ENCODE measurements at places on chromosomes 5 and 9. TPM values are rescaled to one million over a fixed set of nuclear protein-coding genes. Genes with fewer than 3 reads are reported as not detected.

Gene CTNND2
- polyA plus RNA-seq: not detected

Gene PLPP7
- 1.7 TPM for polyA plus RNA-seq

Gene PCSK1
- not detected for polyA plus RNA-seq

Gene SPATA31C1
- polyA plus RNA-seq: not detected

Gene CDX1
- polyA plus RNA-seq: not detected

Gene COL27A1
- polyA plus RNA-seq: not detected

Gene TNFSF8
- polyA plus RNA-seq: 3.5 TPM

Gene C9
- not detected for polyA plus RNA-seq

Gene PGM5
- not detected for polyA plus RNA-seq

Gene XPA
- polyA plus RNA-seq: 33.6 TPM

Gene TMEM252
- not detected for polyA plus RNA-seq

Gene CNTLN
- polyA plus RNA-seq: 0.28 TPM

Gene SH2D3C
- polyA plus RNA-seq: 76.1 TPM

Gene AGGF1
- 30.8 TPM for polyA plus RNA-seq

Gene GPX3
- 2.8 TPM for polyA plus RNA-seq

Gene SLC22A4
- not detected for polyA plus RNA-seq

Gene VCAN
- 1.6 TPM for polyA plus RNA-seq

Gene CEL
- not detected for polyA plus RNA-seq

Gene SLIT3
- polyA plus RNA-seq: not detected

Gene ARPC5L
- 92.7 TPM for polyA plus RNA-seq

Gene MARCOL
- not detected for polyA plus RNA-seq

Gene SOHLH1
- polyA plus RNA-seq: not detected

All from IgD-negative memory B cell (primary cell).